ENCODE measurements at places on chromosomes 1 and 21.
A peak's percentile ranks its signal among the peaks of the same experiment; 100 is the strongest.

DNA sequence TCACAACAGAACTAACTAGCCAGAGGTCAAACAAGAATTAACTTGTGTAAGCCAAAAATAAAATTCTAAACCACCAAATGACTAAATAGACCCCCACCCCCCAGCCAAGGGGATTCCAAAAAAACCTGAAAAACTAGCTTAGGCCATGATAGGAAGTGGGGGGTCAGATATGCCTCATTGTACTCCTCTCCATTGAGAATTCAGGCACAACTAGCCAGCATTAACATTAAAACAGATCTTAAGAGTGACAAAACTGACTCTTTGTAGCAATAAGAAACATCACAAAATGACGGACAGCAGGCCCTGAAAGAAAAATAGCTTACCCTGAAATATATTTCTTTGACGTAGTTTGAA, 103.0 kb upstream of the ETV3 start:
- H3K27me3 ChIP-seq = peaks cover 47% of the 10 kb centered on the region
- no peak overlapping the region for H3K27ac ChIP-seq
- no peak for DNase-seq

DNA sequence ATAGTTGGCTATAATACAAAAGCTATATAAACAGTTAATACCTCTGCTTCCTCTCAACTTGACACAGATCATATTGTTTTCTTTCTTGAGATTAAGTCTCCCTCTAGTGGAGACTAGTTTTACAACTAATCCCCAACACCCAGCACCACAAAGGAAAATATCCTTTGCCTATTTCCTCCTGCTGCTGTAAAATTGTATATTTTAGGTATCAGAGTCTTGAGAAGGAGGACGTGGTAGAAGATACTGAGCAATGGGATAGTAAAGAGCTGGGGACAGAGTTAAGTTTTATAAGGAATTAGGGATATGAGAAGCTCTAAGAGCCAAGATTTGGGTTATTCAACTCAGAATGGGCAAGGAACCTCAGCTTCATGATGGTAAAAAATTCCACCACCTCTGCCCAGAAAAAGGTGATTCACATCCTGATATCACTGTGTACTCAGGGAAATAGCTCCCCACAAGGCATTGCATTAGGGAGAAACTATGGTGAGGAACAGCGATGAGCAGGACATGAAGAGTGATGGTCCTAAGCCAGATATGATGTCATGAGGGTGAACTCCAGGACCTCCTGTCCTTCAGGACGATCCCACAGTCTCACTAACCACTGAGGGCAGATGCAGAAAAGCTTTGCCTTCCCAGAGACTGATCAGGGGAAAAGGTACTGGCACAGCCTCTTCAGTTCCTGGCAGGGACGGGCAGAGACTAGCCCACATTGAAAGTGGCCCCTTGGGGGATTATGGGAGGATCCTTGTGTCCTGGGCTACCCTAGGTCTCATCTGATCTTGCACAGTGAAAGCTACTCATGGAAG, 14.7 kb upstream of the CFAP126 start:
- no peaks in the 10 kb centered on the region for H3K27me3 ChIP-seq
- H3K4me1 ChIP-seq = no peaks in the 10 kb centered on the region
- DNase-seq = no peak
- peaks cover 3% of the 10 kb centered on the region for H3K36me3 ChIP-seq
- H3K4me3 ChIP-seq = no peak overlapping the region
- H3K27ac ChIP-seq = no peak overlapping the region

- no peak overlapping the region for H3K27ac ChIP-seq
- H3K4me1 ChIP-seq = no peaks in the 10 kb centered on the region
- no peak for DNase-seq
- no peak overlapping the region for H3K4me3 ChIP-seq
- H3K27me3 ChIP-seq = no peaks in the 10 kb centered on the region
These were observed 97.9 kb downstream of the USH2A start for GRCh38 chr1:216325336-216325735.

DNA sequence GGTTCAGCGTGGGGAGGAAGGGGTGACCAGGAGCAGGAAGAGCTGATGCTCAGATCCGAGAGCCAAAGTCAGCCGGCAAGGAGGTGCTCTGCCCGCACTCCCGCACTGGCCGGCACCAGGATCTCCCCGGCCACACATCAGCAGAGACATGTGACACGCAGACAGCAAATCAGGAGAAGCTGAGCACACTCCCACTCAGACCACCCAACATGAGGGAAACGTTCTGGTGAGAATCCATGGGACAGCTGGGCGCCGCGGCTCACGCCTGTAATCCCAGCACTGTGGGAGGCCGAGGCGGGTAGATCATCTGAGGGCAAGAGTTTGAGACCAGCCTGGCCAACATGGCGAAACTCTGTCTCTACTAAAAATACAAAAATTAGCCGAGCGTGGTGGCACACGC, 18.6 kb upstream of the PTTG1IP start:
- H3K27ac ChIP-seq = peak overlapping the region; percentile 85
- H3K4me1 ChIP-seq = peaks cover 21% of the 10 kb centered on the region
- DNase-seq = no peak

DNA sequence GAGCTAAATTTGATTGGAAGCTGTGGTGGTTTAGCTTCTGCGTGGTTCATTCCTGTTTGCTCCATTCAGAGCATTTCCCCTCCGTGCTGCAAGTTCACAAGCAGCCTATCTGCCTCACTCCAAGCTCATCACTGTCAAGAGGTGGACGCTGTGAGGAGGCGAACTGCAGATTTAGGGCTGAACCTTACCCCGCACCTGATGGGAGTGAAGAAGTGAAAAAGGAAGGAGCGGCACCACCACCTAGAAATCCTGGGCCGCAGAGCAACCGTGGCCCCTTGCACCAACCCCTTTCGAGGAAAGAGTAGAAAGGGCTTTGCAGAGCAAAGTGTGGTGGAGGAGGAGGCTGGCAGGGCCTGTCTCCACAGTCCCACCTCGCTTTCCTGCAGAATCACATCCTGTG, 117.4 kb downstream of the IER5 start:
- no peak for DNase-seq
- H3K4me3 ChIP-seq = no peak overlapping the region
- H3K36me3 ChIP-seq = no peaks in the 10 kb centered on the region
- no peak overlapping the region for H3K27ac ChIP-seq

DNA sequence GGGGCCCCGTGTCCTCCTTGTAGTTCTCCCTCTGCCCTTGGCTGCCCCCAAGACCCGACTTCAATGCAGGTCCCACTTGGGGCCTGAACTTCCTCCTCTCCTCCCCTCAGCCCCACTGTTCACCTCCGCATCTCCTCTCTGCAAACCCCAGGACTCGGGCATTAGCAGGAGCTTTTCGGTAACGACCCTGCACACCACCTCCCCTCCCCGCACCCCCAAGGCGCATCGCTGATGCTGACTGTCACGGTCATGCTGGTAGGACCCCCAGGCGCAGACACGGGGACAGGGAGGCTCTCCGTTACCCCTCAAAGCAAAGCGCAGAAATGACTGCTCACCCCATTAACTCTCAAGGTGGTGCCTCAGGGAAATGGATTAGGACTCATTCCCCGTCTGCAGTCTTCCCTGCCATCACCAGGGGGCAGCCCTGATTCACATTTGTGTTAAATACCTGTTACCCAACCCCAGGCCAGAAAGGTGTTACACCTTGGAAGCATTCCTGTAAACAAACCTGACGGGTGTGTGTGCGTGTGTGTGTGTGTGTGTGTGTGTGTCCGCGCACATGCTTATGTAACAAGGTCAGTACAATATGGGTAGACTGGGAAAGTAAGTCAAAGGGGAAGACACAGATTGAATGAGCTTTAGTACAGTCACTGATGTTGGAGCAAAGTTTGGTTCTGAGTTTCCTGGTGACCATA, 6.4 kb upstream of the GUCA2B start:
- no peaks in the 10 kb centered on the region for H3K36me3 ChIP-seq
- H3K27me3 ChIP-seq = peaks cover 38% of the 10 kb centered on the region
- H3K4me1 ChIP-seq = no peaks in the 10 kb centered on the region
- DNase-seq = peak; percentile 47
- no peak overlapping the region for H3K4me3 ChIP-seq

GRCh38 chr1:156608036-156608674, 6.9 kb upstream of the GPATCH4 start:
- H3K4me3 ChIP-seq = no peak overlapping the region
- H3K27me3 ChIP-seq = peaks cover 22% of the 10 kb centered on the region
- H3K4me1 ChIP-seq = peaks cover 9% of the 10 kb centered on the region
- H3K36me3 ChIP-seq = no peaks in the 10 kb centered on the region
- peak; percentile 57 for DNase-seq

DNA sequence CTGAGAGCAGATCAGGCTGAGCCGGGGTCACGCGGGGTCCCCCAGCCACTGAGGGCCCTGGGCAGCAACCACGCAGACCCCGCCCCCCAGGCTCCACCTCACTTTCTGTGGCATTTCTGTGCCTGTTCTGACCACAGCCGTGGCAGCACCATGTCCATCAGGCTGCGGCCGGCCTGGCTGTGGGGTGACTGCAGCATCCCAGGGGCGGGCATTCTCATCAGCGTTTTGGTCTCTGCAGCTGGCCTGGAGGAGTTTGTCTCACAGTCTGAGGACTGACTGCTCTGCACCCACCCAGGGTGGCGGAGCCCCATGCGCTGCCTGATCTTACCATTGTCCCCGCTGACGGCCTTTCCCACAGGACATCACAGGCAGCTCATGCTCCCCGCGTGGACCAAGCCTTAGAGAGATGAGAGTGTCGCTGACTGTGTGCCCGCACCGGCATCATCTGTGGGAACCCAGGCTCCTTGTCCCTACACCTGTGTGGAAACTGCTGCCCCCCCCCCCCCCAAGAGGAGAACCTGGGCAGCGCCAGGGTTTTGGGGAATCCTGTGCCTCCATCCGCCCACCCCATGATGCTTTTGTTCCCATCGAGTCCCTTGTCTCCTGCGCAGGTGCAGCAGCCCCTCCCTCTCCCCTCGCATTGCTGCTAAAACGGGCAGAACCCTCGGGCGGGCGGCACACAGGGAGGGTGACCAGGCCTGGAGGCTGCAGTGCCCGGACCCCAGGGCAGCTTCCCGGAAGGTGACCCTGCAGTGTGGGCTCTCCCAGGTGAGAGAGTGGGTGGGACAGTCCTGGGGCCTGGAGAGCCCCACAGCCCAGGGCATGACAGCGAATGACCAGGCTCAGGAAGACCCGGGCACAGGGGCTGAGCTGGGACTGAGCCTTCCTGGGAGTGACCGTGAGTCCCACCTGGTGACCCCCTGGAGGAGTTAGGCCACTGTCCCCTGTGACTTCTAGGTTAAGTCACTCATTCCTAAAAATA, 1.8 kb downstream of the KRTAP10-1 start:
- H3K4me3 ChIP-seq = no peak overlapping the region
- H3K27me3 ChIP-seq = no peaks in the 10 kb centered on the region
- H3K36me3 ChIP-seq = no peaks in the 10 kb centered on the region
- no peak for DNase-seq

DNA sequence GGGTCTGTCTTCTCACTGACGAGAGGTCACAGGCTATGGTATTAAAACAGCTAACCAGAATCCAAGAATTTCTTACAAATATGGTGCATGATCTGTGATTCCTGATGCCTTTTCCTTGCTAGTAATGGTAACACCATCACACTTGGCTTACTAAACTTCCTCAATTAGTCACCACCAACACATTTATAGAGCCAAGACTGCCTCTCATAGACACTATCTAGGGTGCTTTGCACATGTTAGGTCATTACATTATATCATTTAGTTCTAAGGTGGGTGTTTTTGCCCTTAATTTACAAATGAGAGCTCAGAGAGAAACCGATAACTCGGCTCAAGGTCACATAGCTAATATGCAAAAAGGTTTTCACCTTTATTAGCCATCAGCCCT, 8.7 kb downstream of the KIF21B start:
- peaks cover 7% of the 10 kb centered on the region for H3K36me3 ChIP-seq
- H3K4me1 ChIP-seq = peaks cover 79% of the 10 kb centered on the region
- H3K27ac ChIP-seq = no peak overlapping the region
- no peak overlapping the region for H3K4me3 ChIP-seq
- DNase-seq = no peak
- H3K27me3 ChIP-seq = no peaks in the 10 kb centered on the region

GRCh38 chr1:100440075-100440809, 87.9 kb downstream of the CDC14A start:
- no peaks in the 10 kb centered on the region for H3K27me3 ChIP-seq
- DNase-seq = peak; percentile 63
- H3K4me1 ChIP-seq = peaks cover 50% of the 10 kb centered on the region
- H3K36me3 ChIP-seq = peaks cover 23% of the 10 kb centered on the region
- peak overlapping the region; percentile 52 for H3K4me3 ChIP-seq
- peak overlapping the region; percentile 87 for H3K27ac ChIP-seq

GRCh38 chr1:207073906-207074820, 14.5 kb upstream of the C4BPB start:
- no peak overlapping the region for H3K4me3 ChIP-seq
- no peaks in the 10 kb centered on the region for H3K27me3 ChIP-seq
- no peak overlapping the region for H3K27ac ChIP-seq
- peaks cover 6% of the 10 kb centered on the region for H3K4me1 ChIP-seq
- no peak for DNase-seq
- no peaks in the 10 kb centered on the region for H3K36me3 ChIP-seq

DNA sequence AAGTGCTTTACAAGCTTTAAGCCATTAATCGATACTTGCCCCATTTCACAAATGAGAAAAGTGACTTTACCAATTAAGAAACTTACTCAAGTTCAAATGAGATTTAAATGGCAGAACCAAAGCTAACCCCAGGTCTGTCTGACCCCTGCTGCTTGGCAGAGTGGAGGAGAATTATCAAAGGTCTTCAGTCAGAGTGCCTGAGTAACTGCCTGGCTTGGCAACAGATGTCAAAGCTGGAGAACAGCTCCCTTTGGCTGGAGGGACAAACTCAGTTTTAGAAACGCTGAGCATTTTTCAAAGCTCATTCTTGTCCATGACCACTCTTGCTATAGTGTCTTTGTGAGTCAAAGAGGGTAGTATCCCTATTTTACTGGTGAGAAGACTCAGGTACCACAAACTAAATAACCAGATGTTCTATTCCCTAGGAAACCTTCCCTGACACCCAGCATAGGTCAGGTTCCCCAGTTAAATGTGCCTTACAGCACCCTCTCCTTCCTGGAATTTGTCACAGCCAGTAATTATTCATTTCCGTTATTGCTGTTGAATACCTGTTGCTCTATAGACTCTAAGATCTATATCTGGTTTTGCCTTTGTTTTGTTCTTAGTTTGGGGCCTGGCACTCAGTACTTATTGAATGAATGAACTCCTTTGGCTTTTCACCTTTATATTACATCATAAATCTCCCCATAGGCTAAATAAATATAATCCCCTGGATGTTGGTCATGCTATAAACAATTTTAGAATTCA, 5.0 kb upstream of the BCAR3 start:
- H3K27ac ChIP-seq = no peak overlapping the region
- peaks cover 5% of the 10 kb centered on the region for H3K4me1 ChIP-seq
- no peaks in the 10 kb centered on the region for H3K36me3 ChIP-seq
- H3K27me3 ChIP-seq = peaks cover 40% of the 10 kb centered on the region
- H3K4me3 ChIP-seq = no peak overlapping the region
- DNase-seq = no peak

Data from central memory CD8-positive, alpha-beta T cell (primary cell).